A549 (cell line): ENCODE measurements at places on chromosomes 6 and 20.

- DNase-seq = no peak
These were observed 690.7 kb downstream of the KIF16B start for GRCh38 chr20:15882553-15882952.

GRCh38 chr6:29995340-29995777, 53.0 kb downstream of the HLA-A start:
- no peak for DNase-seq

DNA sequence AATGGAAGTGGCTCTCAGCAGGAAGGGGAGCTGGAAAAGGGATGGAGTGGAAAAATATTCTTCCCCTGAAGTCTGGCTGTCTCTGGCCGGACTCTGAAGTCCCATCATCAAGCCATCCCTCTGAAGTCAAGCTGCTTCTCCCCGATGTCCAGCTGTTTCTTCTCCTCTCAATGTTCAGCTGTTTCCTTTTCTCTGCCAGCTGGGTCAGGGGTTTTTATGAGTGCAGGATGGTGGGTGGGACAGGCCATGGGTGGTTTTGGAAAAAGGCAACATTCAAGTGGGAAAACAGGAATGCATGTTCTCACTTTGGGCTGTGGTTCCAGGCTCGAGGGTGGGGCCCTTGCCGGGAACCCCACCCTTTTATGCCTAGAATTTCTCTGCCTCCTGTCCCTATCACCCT, 48.4 kb upstream of the FAM184A start:
- DNase-seq = no peak

- no peak for DNase-seq
These were observed 37.1 kb downstream of the TNFAIP3 start for GRCh38 chr6:137903933-137904821.

GRCh38 chr6:154528310-154528915, 17.9 kb upstream of the CNKSR3 start:
- no peak for DNase-seq

- no peak for DNase-seq
These were observed 23.0 kb downstream of the NHLRC1 start for GRCh38 chr6:18099511-18099910.

GRCh38 chr6:21099338-21100314, 493.9 kb upstream of the SOX4 start:
- no peak for DNase-seq

GRCh38 chr6:64411226-64411625, 775.6 kb downstream of the PHF3 start:
- DNase-seq = no peak

DNA sequence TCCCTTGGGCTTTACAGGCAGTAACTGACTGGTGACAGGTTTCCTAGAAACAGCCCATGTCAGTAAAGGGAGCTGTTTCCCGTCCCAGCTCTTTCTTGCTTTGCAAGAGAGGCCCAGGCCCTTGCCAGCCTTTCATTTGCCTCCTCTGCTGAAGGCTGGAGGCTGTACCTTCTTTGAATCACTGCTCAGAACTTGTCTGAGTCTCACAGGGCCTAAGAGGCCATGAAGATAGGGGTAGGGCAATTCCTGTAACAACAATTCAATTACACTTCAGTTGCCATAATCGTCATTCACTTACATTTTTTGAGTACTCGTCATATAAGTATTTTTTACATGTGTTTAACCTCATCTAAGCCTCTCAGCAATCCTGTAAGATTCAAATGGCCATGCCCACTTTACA, 25.9 kb upstream of the MAFB start:
- no peak for DNase-seq
